ENCODE measurements at places on chromosomes 5 and 9.

DNA sequence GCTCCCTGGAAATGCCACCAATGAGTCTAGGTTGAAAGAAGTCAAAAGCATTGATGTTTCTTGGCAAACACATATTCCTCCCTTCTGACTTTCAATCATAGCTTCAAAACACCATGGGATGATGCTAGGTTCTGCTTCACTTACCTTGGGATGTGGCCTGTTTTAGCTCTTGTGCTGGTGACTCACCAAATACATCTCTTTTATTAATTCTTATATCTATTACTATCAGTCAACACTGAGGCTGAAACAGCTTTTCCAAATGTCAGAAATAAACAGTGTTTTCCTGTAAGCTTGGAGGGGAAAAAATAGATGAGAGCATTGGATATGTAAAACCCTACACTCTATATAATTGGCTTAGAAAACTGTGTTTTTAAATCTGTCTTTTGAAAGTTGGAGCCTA lies 245.4 kb upstream of the NREP start:
- no peak for DNase-seq

DNA sequence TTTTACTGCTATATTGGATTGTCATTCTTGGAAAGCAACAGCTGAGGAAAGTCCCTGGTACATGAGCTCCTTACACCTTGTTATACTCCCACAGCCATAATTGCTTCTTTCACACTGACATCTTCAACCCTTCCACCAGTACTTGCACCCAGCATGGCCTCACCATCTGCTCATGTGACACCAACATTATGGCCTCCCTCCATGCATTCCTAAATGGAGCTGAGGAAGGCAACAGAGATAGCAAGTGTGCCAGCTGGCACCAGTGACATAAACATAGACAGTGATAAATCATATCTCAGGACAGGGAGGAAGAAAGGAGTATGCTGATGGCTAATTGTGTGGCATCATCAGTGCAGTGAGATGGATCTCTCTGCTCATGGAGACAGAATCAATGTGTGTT lies 119.5 kb downstream of the BAAT start:
- no peak for DNase-seq

DNA sequence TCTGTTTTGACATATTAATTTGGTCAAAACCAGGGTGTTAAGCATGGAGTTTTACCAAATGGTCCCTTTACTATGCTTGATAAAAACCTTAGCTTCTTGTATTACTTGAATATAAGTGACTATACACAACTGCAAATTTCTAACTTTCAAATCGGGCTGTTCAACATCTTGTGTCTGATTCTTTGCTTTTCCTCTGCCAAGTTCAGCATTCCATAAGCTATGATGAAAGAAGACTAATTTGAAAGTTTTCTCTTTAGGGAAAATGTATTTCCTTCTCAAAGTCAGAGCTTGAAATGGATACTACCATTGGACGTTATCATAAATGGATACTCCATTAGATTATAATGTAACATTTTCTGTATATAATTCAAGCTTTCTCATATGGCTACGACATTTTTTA lies 792.9 kb downstream of the EFNA5 start:
- no peak for DNase-seq

DNA sequence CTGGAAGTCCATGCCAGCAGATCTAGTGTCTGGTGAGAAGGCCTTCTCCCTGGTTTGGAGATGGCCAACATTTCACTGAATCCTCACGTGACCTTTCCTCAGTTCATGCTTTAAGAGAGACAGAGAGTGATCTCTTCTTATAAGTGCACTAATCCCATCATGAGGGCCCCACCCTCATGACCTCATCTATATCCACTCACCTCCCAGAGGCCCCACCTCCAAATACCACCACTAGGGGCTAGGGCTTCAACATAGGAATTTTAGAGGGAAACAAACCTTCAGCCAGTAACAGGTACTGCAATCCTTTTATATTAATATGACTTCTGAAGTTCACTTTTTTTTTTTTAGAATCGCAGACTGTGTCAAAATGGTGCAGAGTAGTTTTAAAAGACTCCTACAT lies 496.9 kb upstream of the ADAMTS16 start:
- DNase-seq = no peak

DNA sequence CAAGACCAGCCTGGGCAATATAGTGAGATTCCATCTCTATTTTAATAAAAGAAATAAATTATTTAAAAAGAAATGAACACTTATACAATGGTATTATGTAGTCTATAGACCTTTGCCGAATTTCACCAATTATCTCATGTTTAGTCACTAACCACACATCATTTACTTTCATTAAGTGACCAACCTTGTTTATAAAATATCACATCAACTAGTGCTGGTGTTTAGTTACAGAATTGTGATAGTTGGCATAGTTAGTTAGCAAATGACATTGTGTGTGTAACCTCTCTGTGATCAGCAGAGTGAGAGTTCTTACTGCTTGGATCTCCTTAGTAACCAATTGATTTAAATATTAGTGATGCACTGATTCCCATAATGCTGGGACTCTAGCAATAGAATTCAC lies 71.8 kb downstream of the PRR16 start:
- no peak for DNase-seq

DNA sequence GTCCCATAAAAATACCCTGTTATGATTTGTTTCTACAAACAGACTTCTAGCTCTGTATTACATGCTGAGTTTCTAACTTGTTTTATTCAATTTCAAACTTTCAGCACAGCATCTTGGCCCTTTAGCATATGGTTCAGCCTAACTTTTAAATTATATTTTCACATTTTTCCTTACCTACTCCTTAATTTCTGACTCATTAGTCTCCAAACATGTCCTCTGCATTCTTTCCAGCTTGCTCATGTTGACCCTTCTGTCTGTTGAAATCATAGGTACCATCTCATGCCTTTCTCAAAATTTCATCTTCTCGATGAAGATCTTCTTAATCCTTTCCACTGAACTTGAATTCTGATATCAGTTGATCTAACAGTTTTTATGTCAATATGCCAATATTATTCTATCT lies 200.9 kb upstream of the RIOK2 start:
- DNase-seq = no peak

DNA sequence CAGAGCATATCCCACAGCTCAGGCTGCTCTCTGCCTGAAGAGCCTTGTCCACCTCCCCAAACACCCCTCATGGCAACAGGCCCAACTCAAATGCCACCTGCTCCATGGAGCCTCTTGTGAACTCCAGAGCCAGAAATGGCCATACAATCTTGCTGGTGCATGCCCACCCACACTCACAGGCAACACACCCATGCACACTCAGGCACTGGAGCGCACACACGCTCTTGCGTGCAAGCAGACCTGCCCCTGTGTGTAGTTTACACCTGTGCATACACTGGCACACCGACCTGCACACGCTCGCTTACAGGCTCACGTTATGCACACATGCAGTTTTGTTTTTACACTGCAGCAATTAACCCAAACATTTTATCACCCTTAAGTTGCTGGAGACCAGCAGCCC lies 40.0 kb downstream of the HRH2 start:
- no peak for DNase-seq

GRCh38 chr5:81021486-81021885 lies 61.3 kb downstream of the RASGRF2 start:
- no peak for DNase-seq

DNA sequence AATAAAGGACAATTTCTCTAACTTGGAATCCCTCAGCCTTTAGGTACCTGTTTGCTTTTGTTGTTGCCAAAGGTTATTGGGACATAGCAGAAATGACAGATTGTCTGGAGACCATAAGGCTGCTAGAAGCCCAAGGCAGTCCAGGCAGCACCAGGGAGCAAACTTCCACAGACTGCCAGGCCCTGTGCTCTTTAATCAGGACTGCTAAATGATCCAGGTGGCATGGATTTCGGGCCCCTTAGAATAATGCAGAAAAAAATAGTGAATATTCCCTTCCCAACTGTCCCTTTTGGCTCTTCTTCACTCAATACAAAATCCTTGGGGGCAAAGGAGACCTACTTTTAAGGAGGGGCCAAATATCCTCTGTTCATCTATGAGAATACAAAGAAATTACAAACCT lies 73.9 kb downstream of the GABRA1 start:
- DNase-seq = no peak

DNA sequence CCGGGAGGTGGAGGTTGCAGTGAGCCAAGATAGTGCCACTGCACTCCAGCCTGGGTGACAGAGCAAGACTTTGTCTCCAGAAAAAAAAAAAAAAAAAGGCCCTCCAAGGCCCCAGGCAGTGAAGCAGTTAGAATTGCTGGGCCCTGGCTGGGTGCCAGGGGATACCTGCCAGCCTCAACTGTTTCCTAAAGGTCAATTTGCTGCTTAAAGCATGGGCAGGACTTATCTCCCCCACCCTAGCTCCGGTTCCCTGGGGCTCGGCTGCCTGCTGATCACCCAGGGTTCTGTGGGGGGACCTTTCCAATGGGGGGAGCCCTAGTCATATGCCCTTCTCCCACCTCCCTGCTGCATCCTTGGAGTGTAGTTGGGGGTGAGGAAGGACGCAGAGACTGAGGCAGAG lies 25.7 kb downstream of the NCS1 start:
- no peak for DNase-seq

GRCh38 chr5:143004361-143005145 lies 234.4 kb downstream of the ARHGAP26 start:
- DNase-seq = no peak

- no peak for DNase-seq
Observed at GRCh38 chr9:73050887-73051550, 98.2 kb upstream of the ALDH1A1 start.

- no peak for DNase-seq
Observed at GRCh38 chr5:111514087-111514486, 1.8 kb upstream of the STARD4 start.

- no peak for DNase-seq
Observed at GRCh38 chr9:18255747-18256146, 218.2 kb upstream of the ADAMTSL1 start.

Measured in NCI-H526 treated with DMSO at 0.1 percent for 48 hours (cell line).